CMK (cell line): ENCODE measurements at places on chromosomes 3 and 15.

DNA sequence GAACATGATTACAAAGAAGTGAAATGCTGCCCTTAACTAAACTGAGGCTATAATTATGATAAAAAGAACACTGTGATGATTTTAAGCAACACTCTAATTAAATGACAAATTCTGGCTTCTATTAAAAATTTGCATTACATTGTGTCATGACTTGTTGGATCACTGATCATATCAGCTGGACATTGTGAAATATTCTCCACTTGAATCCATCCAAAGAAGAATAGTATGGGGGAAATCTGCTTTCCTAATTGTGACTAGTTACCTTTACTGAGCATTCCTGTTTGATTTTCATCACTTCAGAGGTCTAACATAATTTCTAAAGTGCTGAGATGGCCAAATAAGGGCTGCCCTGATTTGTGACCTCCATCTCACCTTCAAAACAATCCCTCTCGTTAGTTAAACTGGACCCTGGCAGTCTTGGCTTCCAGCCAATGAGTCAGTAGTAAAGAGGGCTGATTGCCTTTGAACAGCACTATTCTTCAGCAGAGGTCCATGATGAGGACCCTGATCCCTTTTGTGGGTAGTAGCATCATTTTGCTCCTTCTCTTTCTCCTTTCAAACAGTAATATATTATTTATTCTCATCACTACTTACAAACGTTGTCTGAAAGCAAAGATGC, 53.5 kb upstream of the LEKR1 start:
- DNase-seq: no peak

DNA sequence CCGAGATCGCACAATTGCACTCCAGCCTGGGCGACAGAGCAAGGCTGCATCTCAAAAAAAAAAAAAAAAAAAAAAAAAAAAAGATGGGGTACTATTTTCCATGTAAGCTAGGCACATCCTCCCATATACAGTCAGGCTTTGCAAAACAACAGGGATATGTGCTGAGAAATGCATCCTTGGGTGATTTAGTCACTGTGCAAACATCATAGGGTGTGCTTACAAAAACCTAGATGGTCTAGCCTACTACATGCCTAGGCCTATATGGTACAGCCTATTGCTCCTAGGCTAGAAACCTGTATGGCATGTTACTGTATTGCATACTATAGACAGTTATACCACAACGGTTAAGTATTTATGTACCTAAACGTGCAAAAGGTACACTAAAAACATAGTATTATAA, 75.0 kb downstream of the TTBK2 start:
- no peak for DNase-seq

- DNase-seq: no peak
These were observed 171.2 kb downstream of the ADAMTS17 start for GRCh38 chr15:100170291-100171210.

DNA sequence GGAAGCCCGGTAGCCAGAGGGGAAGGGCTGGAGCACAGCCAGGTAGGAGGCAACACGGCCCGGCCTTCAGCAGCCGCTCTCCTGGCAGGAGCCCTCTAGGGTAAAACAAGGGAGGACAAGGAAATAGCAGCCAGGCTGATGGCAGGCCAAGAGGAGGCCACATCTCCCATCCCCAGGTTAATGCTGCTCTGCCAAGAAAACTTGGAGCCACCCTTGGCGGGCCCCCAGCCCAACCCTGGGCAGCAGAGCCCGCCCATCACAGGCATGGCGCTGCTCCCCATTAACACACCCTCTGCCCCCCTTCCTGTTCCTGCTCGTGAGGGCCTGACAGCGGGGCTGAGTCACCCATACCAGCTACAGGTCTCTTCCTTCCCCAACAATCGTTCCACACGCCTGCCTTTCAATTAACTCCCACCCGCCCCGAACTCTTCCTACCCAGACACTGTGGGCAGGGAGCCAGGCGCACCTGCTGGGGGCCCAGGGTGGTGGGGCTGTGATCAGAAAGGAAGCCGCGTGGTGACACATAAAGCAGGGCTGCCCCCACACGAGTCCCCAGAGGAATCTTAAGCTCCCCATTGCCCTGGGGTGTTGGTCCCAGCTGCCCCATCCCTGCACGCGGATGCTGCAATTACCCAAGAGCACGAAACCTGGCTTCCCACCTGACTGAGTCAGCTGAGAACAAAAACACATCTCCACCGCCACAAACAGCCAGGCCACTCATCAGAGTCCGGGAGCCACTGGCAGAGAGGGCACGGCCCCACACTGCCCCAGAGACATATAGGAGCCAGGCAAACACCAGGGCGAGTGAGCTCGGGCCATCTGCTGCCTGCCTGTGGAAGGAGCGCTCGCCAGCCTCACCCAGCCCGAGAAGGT, at the start of gene C15orf62:
Gene C15orf62 (plus strand): TSS at position 707 of the 873 bp plus-strand sequence. CDS start 516 bp downstream, outside the sequence.
- DNase-seq: no peak

GRCh38 chr15:77886805-77887448, 190.6 kb downstream of the TBC1D2B start:
- DNase-seq: no peak

DNA sequence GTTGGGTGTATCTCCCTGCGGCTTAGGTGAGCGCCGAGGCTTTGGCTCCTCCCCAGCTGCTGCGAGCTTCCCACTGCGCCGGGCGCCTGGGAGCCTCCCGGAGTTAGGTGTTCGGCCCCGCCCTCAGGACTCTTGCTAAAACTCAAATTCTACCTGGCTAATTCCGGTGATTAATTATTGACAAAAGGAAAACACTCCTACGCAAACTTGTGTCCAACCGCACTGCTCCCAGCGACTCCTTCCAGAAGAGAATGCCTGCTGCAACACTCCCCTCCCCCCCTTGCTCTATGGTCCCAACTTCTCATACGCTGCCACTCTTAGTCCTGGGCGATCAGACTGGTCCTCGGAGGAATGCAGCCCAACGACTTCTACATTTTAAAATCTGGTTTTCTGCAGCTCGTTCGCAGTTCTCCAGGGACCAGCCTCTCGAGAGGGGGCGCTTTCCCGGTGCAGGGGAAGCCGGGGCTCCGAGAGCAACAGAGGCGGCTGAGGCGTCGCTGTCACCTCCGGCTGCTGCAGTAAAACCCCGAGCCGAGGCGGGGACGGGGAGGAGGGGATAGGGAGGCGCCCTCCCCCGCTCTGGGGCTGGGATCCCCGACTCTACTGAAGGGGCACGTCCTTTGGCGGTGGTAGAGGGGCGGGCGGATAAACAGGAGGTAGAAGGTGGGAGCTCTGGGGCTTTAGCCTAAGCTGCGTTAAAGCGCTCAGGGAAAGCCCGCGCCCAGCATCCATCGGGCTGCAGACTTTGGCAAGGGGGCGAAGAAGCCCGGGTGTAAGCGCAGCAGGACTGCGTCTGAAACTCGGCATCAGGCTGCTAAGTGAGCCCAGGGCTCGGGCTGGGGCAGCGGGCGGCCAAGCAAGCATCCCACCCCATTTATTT, at the start of gene SPTSSB:
Gene SPTSSB (minus strand): TSS at position 77 of the 880 bp plus-strand sequence. CDS start 25,194 bp downstream, outside the sequence.
- DNase-seq: no peak

GRCh38 chr3:129934234-129935123, 40.0 kb upstream of the TRH start:
- DNase-seq: no peak

- no peak for DNase-seq
These were observed 887.2 kb downstream of the NAALADL2 start for GRCh38 chr3:175746308-175746707.

DNA sequence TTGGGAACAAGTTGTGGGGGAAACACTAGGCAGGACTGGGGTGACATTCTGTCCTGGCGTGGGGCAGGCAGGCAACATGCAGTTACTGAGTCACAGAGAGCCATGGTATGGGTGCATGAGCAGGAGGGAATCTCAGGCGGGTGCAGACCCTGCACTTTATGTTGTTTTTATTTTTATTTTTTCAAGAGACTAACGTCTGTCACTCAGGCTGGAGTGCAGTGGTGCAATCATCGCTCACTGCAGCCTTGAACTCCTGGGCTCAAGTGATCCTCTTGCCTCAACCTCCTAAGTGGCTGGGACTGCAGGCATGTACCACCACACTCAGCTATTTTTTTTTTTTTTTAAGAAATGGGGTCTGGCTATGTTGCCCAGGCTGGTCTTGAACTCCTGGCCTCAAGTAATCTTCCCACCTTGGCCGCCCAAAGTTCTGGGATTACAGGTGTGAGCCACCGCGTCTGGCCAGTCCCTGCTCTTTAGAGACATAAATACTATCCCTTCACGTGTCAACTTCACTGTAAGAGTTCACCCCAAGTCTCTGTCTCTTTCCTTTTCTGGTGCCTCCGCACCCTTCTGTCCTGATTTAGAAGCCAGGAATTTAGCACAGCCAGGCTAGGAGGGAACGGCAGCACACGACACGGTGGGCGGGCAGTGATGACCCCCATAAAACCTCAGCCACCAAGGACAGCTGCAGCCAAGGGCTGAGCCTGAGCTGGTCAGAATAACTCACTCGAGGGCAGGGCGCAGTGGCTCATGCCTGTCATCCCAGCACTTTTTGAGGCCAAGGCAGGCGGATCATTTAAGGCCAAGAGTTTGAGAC, 72.8 kb upstream of the IQSEC1 start:
- DNase-seq: no peak

DNA sequence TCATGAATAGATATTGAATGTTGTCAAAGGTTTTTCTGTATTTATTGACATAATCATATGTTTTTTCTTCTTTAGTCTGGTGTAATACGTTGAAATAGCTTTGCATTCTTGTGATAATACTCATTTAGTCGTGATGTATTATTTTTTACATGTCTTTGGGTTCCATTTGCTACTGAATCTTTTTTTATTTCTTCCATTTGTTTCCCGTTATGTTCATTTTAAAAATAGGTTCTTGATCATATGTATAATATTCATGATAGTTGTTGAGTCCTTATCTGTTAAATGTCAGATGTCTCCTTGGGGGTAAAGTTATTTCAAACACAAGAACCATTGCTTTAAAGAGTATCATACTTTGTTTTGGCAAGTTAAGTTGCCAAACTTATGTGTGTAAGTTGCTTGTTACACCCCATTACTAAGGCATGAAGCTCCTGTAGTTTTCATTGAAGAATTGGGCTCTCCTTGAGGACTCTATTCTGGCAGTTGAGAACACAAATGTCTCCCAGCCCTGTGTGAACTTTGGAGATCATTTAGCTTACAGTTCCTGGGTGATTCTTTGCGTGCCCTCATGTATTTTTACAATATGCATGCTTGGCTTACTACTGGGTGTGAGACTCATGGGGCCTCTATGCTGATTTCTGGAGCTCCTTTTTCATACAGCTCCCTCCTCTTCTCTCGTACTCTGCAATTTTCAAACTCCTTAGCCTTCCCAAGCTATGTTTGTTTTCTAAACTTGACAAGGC, 8.3 kb downstream of the AKAP13 start:
- no peak for DNase-seq

GRCh38 chr15:74844319-74845207, 1.6 kb upstream of the ULK3 start:
- no peak for DNase-seq

GRCh38 chr3:102036017-102036416, 186.7 kb downstream of the NFKBIZ start:
- DNase-seq: no peak

- peak; percentile 9 for DNase-seq
These were observed 218.4 kb upstream of the MLF1 start for GRCh38 chr3:158352551-158352950.

- no peak for DNase-seq
These were observed 17.9 kb upstream of the TM4SF1 start for GRCh38 chr3:149395107-149396089.

DNA sequence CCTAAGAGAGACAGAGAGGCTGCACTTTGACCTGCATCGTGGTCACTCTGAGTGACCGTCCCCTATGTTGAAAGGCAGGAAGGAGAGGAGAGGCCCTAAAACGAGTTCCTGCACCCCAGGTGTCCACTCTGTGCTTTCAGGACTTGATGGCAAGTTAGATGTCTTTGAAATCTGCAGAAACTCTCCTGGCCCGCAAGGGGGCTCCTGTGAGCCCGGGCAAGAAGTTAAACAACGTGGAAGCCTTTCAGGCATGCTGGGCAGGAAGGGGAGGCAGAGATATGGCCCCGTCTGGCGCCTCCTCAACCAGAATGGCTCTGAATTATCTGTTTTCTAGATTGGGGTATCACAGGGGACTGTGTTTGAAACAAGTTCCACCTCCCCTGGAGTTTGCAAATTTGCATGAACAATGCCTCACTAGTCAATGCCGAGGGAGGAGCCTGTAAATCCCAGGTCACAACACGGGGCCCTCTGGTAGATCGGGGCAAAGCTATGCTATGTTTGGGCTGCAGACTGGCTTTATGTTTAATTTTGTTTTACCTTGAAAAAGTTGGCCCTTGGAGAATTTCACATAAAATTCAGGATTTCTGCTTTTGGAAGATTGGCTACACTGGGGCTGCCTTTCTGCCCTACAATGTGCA, 9.8 kb downstream of the CTXND1 start:
- DNase-seq: peak; percentile 17

- no peak for DNase-seq
These were observed 786.7 kb upstream of the CFAP20DC start for GRCh38 chr3:59836531-59836930.

DNA sequence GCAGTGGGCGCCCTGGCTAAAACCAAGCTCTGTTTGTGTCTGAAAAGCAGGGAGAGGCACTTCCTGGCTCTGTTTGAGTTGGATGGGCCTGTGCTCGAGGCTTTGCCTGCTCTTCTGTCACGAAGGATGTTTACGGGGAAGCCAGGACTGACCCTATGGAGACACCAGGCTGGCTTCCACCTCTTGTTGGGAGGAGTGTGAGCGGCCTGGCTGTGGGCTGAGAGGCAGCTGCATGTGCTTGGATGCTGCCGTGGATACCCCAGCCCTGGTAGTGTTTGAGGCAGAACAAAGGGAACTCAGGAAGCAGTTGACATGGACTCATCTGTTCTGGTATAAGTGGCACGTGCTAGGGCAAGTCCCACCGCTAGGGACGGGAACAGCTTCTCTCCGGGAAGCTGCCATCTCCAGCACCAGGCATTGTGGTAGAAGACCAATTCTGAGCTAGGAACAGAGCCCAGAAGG, 17.6 kb upstream of the SLC41A3 start:
- DNase-seq: no peak

DNA sequence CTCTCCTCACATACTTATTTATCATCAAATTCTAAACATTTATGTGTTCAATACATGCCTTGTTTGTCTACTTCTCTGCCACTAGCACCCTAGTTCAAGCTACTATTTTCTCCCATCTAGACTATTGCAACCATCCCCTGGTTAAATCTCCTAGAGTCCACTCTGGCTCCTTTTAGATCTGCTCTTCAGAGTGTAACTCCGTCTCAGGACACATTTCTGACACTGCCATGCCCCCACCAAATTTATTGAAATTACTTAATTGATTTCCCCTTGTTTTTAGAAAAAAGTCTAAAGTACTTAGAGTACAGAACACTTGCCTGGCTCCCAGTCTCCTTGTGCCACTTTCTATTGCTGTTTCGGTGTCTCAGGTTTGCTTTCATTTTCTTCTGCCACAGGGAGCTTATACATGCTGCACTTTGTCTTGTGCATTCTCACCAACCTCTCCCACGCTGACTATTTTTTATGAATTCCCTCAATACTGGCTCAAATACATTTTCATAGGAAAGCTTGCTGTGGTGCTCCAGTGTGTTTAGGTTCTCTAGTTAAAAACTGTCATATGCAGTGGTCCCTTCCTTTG, 792.3 kb downstream of the DIPK2A start:
- DNase-seq: no peak
